ENCODE measurements at places on chromosomes 6 and 20.

DNA sequence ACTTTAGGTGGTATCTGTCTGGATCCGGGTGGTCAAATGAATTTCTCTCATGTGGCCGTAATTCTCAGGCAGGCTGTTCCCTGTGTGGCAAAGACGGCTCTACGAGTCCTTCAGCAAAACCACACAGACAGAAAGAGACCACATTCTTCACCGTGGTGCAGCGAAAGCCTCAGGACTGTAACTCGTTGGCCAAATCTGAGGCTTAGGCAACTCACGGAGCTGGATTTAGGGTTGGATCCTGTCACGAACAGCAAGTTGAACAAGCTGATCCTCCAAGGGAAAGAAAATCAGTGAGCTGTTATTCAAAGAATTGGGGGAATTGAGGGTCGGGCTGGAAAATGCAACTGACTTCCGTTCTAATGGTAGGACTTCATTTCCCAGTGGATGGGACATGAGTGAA, 167.4 kb downstream of the ZMYND8 start:
- DNase-seq = no peak

GRCh38 chr6:155185544-155185943, 78.3 kb upstream of the CLDN20 start:
- no peak for DNase-seq

DNA sequence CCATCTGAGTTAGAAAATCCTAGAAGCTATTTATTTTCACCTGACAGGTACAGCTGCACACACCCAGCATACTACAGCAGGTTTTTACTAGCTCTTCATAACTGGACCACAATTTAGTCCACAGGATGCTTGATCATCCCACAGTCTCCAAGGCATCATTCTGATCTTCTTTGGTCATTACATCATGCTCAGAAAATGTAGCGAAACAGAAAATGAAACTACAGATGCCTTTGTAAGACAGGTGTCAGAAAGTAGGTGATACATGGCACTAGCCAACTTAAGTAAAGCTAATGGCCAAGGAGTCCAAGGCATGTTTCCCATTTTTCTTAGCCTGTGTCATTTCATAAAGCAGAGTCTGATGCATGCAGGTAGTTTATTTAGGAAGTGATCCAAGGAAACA, 102.3 kb downstream of the HTR1B start:
- no peak for DNase-seq

DNA sequence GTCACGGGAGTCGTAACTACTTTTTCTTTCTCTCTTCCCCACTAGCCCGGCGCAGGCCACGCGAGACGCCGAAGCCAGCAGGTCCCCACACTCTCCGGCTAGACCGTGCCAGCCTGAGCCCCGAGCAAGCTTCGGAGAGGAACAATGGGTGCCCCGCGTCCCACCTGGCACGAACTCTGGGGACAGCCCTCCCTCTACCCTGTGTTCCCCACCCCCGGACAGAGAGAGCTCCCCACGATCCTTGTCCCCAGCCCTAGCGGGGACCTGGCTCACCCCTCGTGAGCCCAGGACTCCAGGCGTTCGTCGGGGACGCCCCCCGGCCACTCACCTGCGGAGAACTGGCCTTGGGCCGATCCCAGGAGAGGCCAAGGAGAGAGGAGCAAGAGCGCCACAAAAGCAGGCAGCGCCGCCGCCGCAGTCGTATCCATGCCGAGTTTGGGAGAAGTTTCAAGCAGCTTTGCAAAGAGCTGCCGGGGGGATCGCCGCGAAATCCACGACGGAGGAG, 416 bp downstream of the PTPRK start:
- DNase-seq = no peak

- DNase-seq = no peak
These were observed 3.9 kb downstream of the ATXN1 start for GRCh38 chr6:16757332-16757731.

- peak; percentile 30 for DNase-seq
These were observed 19.2 kb downstream of the FKBP5 start for GRCh38 chr6:35669451-35670045.

GRCh38 chr6:10643201-10643651, 51.2 kb downstream of the C6orf52 start:
- no peak for DNase-seq

DNA sequence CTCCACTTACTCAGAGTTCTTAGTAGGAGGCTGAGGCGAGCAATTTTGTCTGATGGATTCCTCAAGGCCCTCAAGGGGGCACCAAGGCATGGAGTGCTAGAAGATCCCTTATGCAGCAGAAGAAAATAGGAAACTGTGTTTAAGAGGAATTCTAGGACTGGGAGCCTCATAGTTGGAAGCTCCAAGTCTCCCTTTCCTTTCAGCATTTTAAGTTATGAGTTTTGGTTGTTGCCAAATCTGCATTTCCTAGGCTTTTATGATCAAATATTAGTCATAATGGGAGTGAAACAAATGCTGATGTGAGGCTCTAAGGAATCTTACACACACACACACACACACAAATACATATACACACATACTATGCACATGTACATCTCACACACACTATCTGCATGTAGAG, 714.0 kb downstream of the UTRN start:
- no peak for DNase-seq

- DNase-seq = no peak
These were observed 6.1 kb downstream of the MMP24 start for GRCh38 chr20:35232575-35232974.

DNA sequence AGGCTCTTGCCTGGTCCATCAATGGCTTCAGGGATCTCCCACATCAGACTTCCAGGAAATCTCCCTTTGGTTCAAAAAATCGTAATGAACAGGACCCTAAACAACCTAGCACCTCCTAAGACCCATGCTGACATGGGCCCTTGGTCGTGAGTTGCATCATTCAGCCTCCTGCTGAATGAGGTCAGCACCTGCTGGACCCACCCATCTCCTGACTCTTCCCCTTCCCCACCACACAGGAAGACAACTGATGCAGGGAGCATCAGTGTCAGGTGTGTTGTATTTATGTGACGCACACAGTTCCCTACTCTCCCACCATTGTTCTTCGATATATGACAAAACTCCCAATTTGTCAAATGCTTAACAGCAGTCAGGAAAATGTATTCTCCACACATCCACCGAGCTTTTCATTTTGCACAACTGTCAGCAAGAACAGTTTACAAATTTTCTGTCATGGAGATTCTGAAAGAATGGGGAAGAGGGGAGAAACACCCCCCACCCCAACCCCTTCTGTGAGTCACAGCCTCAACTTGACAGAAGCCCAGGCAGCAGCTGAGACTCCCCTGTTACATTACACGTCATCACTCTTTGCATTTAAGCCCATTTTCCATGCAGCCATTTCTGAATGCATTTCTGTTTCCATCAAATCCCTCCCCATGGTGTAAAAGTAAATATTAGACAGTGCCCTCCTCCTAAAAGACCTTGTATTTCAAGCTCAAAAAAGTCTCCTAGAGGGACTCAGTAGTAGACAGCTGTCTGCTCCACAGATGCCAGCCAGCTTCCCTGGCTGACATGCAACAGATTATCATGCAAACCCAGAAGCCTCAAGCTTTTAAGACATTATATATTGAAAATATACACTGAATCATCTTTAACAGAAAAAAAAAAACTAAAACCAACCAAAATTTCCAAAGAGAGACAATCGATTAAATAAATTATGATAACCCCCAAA, 577.5 kb downstream of the PTPRT start:
- DNase-seq = no peak

DNA sequence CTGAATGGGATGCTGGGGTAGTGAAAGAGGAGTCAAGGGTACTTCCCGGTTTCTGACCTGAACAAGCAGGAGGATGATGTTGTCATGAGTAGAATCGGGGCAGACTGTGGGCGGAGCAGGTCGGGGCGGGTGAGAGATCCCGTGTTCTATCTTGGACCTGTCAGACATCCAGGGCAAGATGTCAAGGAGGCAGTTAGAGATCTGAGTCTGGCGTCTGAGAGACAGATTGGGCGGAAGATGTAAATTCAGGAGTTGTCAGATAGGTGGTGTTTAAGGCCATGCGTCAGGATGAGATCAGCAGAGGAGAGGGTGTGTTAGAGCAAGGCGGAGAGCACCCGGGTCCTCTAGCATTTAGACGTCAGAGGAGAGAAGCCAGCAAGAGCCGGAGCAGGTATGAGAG, 115.5 kb downstream of the DLGAP4 start:
- DNase-seq = no peak

DNA sequence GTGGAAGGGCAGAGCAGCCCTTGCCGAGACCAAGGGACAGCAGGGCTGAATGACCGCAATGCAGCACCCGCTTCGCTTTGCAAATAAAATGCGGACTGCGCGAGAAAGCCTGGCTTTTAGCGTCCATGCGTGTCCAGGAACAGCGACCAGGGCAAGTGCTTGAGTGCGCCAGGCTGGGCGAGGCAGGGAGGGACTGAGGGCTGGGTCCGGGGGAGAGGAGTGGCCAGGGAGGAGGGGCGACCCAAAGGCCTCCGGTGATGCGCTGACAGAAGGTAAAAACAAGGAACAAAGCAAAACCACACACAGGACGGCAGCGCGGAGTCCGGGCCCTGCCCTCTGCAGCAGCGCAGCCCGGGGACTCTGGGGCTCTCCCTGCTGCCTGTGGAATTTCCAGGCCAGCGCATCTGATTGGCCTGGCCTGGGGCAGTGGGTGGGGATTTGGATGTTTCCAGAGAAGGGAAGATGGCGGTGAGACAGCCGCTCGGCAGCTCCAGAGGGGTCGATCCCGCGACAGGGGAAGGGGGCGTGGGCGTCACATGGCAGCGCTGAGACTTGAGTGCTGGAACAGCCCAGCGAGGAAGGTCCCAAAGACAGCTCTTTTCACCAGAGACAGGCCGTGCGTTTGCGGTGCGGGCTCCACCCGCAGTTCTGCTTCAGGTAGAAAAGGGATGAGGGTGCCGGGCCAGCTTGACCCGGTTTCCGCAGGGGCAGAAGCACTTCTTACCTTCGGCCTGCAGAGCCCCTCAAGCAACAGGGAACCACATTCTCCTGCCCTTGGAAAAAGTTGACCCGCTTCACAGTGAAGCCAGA, 51.8 kb downstream of the SSR1 start:
- DNase-seq = peak; percentile 36

DNA sequence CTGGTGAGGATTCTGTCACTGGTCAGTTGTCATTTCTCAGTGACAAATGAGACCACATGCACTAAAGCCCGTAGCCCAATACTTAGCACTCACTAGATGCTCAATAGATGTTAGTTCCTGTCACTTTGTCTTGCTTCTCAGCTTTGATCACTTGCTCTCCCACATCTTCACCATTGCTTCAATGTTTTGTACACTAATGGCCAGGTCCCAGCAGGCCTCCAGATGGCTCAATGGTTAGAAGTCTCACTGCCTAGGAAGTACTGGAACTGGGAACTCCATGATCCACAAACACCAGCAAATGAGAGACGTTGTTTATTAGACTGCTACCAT, 502.8 kb upstream of the JARID2 start:
- peak; percentile 24 for DNase-seq

- DNase-seq = no peak
These were observed 102.7 kb downstream of the KCNQ5 start for GRCh38 chr6:72724545-72724944.

DNA sequence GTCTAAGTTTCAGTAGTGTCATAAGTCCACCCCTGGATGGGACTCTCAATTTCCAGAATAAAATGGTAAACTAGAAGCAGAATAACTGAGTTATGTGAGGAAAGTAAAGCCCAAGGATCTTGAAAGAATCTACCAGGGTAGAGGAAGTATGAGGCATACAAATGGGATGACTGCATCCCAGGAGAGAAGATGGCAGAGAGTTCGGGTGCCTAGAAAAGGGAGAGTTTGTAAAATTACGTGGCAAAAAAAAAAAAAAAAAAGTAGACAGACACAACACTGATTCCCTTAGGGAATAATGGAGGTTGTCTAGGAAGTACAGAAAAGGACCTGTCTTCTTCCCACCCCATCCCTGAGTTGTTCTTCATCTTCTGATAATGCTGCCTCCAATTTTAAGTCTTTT, 3.4 kb downstream of the GABBR1 start:
- no peak for DNase-seq

- DNase-seq = no peak
These were observed 514.1 kb upstream of the NRSN1 start for GRCh38 chr6:23611776-23612381.

GRCh38 chr6:138188278-138188941, 26.7 kb downstream of the ARFGEF3 start:
- no peak for DNase-seq

- DNase-seq = no peak
These were observed 26.3 kb upstream of the SLC22A3 start for GRCh38 chr6:160321729-160322505.

- DNase-seq = no peak
These were observed 12.0 kb downstream of the PTPN1 start for GRCh38 chr20:50522053-50522674.

Measured in activated CD4-positive, alpha-beta T cell treated with anti-CD3 and anti-CD28 coated beads, Interleukin-2, amount 50 U/mL, for 16 hours (primary cell).